ENCODE measurements at places on chromosomes 16 and 17.

- no peak for DNase-seq
Measured at GRCh38 chr16:66467611-66468010, 40.5 kb downstream of the BEAN1 start.

- DNase-seq = no peak
Measured at GRCh38 chr16:89884041-89884421, 10.6 kb downstream of the TCF25 start.

- no peak for DNase-seq
Measured at GRCh38 chr17:76382351-76382802, 2.0 kb upstream of the SPHK1 start.

GRCh38 chr16:75861311-75862097 is 135.2 kb upstream of the CPHXL start:
- DNase-seq = no peak

- peak; percentile 82 for DNase-seq
Measured at GRCh38 chr17:43760254-43760852, 1.8 kb upstream of the SOST start.

DNA sequence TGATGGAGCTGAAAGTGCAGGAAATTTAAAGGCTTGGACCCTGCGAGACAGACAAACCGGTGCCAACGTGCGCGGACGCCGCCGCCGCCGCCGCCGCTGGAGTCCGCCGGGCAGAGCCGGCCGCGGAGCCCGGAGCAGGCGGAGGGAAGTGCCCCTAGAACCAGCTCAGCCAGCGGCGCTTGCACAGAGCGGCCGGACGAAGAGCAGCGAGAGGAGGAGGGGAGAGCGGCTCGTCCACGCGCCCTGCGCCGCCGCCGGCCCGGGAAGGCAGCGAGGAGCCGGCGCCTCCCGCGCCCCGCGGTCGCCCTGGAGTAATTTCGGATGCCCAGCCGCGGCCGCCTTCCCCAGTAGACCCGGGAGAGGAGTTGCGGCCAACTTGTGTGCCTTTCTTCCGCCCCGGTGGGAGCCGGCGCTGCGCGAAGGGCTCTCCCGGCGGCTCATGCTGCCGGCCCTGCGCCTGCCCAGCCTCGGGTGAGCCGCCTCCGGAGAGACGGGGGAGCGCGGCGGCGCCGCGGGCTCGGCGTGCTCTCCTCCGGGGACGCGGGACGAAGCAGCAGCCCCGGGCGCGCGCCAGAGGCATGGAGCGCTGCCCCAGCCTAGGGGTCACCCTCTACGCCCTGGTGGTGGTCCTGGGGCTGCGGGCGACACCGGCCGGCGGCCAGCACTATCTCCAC is at the start of gene NOG:
Gene NOG (plus strand): TSS at position 54 of the 674 bp plus-strand sequence. CDS start 525 bp downstream, at position 579.
- DNase-seq = peak; percentile 11

DNA sequence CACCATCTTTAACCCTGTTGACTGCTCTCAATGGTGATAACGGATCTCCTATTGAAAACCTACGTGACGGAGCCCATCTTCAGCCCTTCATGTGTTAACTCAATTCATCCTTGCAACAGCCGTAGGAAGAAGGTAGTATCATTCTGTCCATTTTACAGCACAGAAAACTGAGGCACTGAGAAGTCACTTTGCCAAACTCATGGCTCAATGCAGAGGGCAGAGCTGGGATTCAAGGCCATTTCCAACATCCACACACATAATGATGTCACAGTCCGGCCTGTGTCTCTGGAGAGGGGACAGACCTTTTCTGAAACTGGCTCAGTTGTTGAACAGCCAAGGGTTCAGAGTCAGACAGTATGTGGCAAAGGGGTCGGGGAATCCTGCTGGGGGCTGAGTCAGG is 52.6 kb upstream of the CMIP start:
- DNase-seq = no peak

- DNase-seq = no peak
Measured at GRCh38 chr16:53515811-53516210, 12.8 kb upstream of the AKTIP start.

DNA sequence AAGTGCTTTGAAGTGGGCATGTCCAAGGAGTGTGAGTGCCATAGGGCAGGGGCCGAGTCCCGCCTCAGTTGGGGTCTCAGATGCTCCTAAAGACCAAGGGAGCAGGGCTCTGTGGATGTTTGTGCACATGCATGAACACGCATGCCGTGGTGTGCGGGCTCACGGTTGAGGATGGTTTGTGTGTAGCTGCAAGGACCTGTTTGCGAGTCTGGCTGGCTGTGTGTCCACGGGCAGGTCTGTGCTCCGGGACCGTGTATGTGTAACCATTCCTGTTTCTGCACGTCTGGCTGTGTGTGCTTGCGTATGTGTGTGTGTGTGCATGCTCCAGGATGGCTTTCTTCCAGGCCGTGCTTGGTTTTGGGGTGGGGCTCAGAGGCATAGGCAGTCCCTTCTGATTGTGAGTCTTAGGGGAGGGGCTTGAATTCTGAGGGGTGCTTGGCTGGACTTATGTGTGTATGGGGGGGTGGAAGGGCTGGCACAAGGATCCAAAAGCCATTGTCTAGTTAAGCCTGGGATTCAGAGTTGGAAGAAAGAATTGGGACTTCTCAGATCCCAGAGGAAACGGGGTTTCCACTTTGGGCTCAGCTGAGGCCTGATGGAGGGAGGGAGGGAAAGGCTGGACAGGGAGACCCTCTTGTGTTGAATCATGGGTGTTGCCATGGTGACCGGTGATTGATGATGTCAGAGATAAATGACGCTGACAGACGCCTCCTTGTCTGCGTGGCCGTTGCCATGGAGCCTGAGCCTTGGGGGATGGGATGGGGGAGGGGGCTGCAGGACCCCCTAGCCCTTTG is 14.4 kb downstream of the GJD3 start:
- DNase-seq = no peak

- no peak for DNase-seq
Measured at GRCh38 chr17:82787081-82787848, 35.4 kb downstream of the TBCD start.

DNA sequence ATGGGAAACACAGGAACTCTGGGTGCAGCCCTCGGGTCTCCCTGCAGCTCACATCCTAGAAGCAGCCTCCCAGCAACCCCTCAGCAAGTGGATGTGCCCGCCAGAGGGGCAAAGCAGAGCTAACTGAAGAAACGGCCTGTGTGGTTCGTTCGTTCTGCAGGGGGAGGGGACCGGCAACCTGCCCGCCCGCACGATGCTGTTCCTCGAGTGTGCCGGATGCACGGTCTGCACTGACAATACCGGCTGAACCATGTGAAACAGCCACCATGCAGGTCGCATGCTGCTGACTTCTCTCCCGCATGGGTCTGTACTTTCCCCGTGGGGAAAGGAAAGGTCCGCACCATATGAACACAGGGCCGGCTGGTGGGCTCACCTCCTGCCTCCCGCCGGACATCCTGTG is 25.3 kb upstream of the C16orf95 start:
- DNase-seq = no peak

DNA sequence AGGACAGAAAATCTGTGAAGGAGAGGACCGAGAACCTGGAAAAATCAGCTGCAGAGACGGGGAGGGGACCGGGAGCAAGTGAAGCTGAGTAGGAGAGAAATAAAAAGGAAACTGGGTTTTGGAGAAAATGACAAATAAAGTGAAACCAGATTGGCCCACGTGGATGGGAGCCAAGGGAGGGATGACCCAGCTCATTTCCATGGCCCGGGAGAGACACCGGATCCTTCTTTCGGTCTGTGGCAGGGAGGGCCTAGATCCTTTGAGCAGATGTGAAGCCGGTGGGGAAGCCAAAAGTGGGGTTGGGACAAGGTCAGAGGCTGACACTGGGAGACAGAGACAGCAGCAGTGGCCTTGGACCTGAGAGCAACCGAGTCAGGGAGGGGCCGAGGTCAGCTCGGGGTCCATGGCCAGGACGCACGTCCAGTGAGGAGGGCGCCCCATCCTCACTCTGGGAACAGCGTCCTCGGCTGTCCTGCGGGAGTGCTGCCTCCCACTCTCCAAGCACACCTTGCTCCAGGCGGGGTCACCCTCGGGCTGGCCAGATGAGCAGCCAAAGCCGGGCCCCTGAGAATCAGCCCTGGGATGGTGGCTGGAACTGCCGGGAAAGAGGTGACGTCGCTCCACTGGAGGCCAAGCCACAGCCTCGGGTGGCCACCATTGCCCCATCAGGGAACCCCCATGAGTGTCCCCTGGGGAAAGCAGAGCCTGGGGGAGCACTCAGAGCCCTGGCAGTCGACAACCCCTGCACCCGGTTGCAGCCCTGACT is 50.8 kb upstream of the CDR2 start:
- no peak for DNase-seq

DNA sequence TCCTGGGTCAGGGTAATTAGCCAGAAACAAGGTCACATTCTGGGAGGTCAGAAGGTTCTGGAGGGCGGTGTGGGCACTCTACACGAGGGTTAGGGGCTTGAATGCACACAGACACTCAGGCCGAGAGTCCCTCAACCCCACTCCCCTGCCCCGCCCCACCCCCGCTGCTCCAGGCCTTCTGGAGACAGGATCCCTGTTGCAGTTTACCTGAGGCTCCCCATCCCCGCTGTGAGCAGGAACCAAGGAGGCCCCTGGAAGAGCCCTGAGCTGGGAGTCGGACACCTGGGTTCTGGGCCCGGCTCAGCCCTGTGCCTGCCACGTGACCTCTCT is 4.4 kb upstream of the ACTG1 start:
- DNase-seq = no peak

DNA sequence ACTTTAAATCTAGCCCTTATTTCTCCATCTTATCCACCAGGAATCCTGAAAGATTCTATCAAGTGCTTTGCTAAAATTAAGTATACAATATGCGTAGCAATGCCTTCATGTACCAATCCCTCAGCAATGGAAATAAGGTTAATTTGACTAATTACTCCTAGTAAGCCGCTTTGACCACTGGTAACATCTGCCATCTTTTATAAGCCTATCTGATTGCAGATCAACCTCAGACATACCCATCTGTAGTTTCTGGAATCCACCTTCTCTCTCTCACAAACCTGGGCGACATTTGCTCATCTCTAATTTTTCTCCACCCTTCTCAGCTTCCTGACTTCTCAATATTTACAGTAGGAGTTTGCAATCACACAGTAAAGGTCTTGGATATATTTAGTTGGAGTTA is 138.8 kb upstream of the CRHR1 start:
- no peak for DNase-seq

DNA sequence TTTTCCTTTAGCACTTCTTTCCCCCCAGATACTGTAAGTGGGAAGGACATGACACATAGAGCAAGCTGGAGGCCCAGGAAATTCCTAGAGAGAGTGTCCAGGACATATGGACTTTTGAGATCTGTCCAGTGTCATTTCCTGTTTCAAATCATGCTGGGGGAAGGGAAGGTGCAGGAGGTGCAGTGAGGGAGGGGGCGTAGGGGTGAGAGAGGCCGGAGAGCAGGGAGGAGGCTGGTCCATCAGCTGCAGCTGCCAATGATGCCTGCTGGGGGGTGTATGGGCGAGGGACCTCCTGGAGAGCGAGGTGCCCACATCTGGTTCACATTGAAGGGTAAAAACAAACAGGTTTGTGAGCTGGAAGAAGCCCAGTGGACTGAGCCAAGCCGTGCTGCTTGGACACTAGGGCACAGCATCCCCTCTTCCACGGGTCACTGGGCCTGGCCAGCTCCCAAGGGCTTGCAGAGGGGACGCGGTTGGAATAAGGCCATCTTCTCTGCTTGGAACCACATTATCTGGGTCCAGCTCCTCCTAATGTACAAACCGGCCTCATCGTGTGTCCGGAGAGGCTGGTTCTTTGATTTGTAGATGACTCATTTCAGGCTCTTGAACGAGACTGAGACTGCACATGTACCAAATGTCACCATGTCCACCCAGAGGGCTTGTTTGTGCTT is 70.4 kb upstream of the SMURF2 start:
- DNase-seq = no peak

GRCh38 chr17:41140360-41141131 is at the start of gene KRTAP4-6:
TSS of gene KRTAP4-6 (minus strand) at chr17:41140544. CDS start at chr17:41140487, 57 bp downstream.
- DNase-seq = no peak
